Chondrocyte (in vitro differentiated cells): ENCODE measurements at places on chromosomes 5 and 9. TPM values are rescaled to one million over a fixed set of nuclear protein-coding genes. Genes with fewer than 3 reads are reported as not detected.

DNA sequence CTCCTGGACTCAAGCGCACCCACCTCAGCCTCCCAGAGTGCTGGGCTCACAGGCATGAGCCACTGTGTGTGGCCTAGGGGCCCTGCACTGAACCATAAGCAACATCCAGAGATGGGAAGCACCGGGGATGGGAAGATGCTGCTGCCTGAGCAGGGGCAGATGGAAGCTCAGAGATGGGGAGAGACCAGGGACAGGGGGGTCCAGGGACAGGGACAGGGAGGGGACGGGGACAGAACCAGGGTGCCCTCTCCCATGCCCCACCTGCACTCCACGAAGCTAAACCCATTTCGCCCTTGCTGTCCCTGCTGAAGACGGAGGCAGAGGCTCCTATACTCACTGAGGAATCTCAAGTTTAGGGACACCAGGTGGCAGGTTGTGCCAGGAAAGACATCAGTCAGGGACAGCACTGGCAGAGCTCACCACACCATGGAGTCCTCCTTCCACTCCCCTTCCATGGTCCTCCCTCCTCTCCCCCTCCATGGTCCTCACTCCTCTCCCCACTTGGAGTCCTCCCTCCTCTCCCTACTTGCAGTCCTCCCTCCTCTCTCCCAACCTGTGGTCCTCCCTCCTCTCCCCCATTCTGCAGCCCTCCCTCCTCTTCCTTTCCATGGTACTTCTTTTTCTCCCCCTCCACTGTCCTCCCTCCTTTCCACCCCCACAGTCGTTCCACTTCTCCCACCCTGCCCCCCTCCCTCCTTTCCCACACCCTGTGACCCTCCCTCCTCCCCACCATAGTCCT lies 45.5 kb upstream of the LRRC14B start:
- no peak for DNase-seq
- H3K27me3 ChIP-seq, result peaks cover 8% of the 10 kb centered on the region
- no peak overlapping the region for H3K27ac ChIP-seq

- no peak overlapping the region for H3K27ac ChIP-seq
- H3K4me3 ChIP-seq, result no peak overlapping the region
- H3K36me3 ChIP-seq, result no peaks in the 10 kb centered on the region
These were observed 192.0 kb downstream of the MTRR start for GRCh38 chr5:8060953-8061429.

The ORM1 gene
- not detected in 3 replicates for total RNA-seq

- peaks cover 3% of the 10 kb centered on the region for H3K36me3 ChIP-seq
- H3K27ac ChIP-seq, result no peak overlapping the region
- H3K4me1 ChIP-seq, result peaks cover 14% of the 10 kb centered on the region
These were observed 318.3 kb downstream of the CHSY3 start for GRCh38 chr5:130222573-130222972.

- DNase-seq, result no peak
- no peaks in the 10 kb centered on the region for H3K27me3 ChIP-seq
- H3K4me1 ChIP-seq, result peaks cover 19% of the 10 kb centered on the region
- no peak overlapping the region for H3K4me3 ChIP-seq
- no peaks in the 10 kb centered on the region for H3K36me3 ChIP-seq
These were observed 60.2 kb downstream of the RPS23 start for GRCh38 chr5:82217917-82218316.

DNA sequence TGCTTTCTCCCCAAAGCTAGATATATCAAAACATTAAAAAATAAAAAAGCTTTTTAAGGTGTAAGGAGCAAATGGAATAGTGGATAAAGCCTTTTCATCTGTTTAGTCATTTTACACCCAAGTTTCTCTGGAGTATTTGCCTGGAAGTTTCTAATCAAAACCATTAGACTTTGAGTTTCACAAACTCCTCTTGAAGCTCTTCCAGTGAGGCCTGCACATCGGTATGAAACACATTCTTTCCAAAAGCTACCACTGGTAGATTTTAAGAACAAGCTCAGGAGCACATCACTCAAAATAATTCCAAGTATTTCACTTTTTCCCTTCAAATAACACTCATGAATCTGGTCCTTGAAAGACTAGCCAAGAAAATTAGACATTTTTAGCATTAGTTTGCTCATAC lies 5.7 kb downstream of the TRIM52 start:
- no peaks in the 10 kb centered on the region for H3K27me3 ChIP-seq
- peaks cover 84% of the 10 kb centered on the region for H3K4me1 ChIP-seq
- peak overlapping the region; percentile 54 for H3K27ac ChIP-seq
- peaks cover 17% of the 10 kb centered on the region for H3K36me3 ChIP-seq
- DNase-seq, result no peak
- no peak overlapping the region for H3K4me3 ChIP-seq

The PGM5 gene
- not detected in 3 replicates for total RNA-seq

DNA sequence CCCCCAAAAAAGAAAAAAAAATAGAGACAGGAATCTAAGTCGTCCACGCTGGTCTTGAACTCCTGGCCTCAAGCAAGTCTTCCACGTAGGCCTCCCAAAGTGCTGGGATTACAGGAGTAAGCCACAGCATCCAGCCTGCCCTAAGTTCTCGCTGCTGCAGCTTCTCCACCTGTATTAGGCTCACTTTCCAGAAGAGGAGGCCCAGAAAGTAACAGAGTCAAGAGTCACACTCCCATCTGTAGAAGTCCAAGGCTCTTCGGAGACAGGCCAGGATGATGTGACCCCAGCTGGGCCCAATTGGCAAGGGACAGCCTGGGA lies 1.8 kb downstream of the EEIG1 start:
- H3K4me1 ChIP-seq, result peaks cover 58% of the 10 kb centered on the region
- no peaks in the 10 kb centered on the region for H3K27me3 ChIP-seq
- H3K36me3 ChIP-seq, result no peaks in the 10 kb centered on the region
- H3K27ac ChIP-seq, result peak overlapping the region; percentile 87
- no peak for DNase-seq

GRCh38 chr5:135276151-135276550 lies 122.9 kb downstream of the MACROH2A1 start:
- peaks cover 4% of the 10 kb centered on the region for H3K27me3 ChIP-seq
- no peak for DNase-seq
- H3K4me1 ChIP-seq, result peaks cover 2% of the 10 kb centered on the region
- H3K4me3 ChIP-seq, result no peak overlapping the region
- no peak overlapping the region for H3K27ac ChIP-seq
- no peaks in the 10 kb centered on the region for H3K36me3 ChIP-seq

DNA sequence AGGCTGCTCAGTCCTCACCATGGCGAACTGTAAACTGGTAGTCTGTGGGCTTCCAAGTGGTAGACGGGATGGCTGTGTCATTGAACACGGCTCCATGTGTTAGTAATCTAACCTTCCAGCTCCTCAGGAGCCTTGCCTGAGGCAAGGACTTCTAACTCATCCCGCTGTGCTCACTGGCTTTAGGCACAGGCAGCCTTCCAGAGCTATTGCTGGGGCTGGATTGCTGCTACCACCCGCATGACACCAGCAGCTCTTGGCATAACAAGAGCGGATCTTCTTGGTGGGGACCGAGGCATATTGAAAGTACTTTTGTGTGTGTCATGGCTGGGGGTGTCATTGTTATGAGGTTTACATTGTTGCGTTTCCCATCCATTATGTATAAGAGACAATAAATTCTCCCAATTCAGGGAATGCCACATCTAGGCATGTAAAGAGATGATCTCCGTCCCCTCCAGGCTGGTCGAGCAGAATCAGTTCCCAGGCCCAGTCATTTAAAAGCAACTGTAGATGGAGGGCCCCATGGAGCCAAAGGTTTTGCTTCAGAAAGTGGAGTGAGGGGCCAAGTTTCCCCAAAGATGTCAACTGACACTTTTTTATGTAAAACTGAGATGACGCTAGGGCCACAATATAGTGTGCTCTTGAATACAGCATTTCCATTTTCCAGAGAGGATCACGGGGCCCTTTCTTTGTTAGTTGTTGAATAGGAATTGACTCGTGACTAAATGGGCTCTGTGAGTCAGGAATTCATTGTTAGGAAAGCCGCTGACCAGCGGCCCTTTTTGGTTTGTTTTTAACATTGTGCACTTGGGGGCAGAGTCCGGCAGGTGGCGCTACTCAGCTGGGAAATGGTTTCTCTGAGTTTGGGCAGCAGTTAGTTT lies 759.5 kb downstream of the TAF11L14 start:
- H3K4me1 ChIP-seq, result peaks cover 4% of the 10 kb centered on the region
- H3K4me3 ChIP-seq, result no peak overlapping the region
- H3K36me3 ChIP-seq, result no peaks in the 10 kb centered on the region
- H3K27me3 ChIP-seq, result peaks cover 33% of the 10 kb centered on the region
- H3K27ac ChIP-seq, result no peak overlapping the region

GRCh38 chr5:42026446-42026845 lies 101.4 kb downstream of the FBXO4 start:
- peaks cover 13% of the 10 kb centered on the region for H3K27me3 ChIP-seq
- H3K4me1 ChIP-seq, result no peaks in the 10 kb centered on the region
- H3K27ac ChIP-seq, result no peak overlapping the region
- no peaks in the 10 kb centered on the region for H3K36me3 ChIP-seq

The CDC42SE2 gene
- total RNA-seq, result 21.1 to 23.7 TPM (median 22.0 TPM) in 3 replicates

DNA sequence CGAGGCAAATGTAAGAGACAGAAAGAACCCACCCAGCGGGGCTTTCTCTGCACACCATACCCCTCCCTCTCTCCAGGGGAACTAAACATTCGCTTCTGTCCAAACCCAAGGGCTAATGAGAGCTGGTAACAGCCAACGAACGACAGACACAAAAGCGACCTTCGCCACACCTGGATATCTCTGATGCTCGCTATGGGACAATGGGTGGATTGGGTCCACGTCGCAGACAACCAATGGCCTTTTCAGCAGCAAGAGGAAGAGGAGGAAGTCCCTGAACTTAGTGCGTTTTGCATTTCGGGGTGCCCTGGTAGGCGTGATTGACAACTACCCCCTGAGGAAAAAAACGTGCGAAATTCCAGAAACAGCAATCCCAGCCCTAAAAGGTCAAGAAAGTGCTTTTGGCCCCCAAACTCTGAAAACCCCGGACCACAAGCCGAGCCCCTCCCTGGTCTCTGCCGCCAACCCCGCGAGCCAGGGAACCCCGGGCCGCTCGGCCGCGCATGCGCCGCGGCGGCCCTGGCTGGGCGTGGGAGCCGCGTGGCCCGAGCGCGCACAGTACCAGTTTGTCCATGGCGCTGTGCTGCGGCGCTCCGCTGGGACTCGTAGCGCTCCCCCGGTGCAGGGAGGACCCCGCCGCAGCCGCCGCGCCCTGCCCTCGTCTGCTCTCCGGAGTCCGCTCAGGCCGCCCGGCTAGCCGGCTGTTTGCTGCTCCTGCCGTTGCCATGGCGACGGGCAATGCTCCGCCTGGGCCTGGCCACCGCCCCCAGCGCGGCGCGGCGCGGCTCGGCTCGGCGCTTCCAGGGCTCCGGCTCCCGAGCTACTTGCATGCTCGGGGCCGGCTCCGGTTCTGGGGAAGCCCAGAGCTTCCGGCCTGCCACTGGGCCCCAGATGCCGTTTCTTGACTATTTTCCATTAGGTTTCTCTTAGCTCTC lies 66.9 kb upstream of the DNAH5 start:
- DNase-seq, result peak; percentile 96
- peaks cover 25% of the 10 kb centered on the region for H3K4me1 ChIP-seq
- peak overlapping the region; percentile 80 for H3K27ac ChIP-seq
- peak overlapping the region; percentile 85 for H3K4me3 ChIP-seq
- no peaks in the 10 kb centered on the region for H3K27me3 ChIP-seq

DNA sequence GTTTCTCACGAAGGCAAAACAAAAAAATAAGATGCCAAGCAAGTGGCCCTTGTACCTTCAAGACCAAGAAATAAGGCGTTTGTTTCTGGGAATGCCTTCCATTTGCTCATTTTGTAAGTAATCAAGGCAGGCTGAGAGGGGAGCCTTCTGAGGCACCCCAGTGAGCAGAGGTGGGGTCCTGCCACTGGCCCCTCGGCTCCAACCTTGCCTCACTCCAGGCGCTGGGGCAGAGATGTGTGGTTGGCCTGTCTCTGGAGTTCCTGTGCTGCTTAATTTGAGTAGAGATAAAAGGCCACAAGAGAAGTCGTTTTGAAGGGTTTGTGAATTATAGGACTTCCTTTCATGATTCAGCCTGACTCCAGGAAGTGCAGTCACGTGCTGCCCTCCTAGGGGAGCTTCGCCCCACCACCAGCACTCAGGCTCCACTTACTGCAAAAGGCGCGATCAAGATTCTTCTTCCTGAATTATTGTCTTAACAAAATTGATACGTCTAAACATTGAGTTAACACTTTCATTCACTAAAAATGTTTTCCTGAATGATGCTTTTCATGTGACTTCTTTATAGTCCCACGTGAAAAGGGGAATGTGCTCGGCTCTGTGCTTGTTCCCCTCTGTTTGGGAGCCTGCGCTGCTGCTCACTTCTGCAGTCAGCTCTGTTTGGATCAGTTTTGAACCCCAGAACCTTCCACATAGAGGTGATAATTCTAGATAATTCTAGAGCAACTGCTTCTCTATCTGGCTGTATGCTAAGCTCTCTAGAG lies 13.7 kb downstream of the SYK start:
- no peak overlapping the region for H3K4me3 ChIP-seq
- no peaks in the 10 kb centered on the region for H3K36me3 ChIP-seq
- no peak for DNase-seq
- H3K27ac ChIP-seq, result no peak overlapping the region
- no peaks in the 10 kb centered on the region for H3K27me3 ChIP-seq

The TAF1L gene
- 0.02 TPM in 1 of 3 replicates, not detected in the others for total RNA-seq

- no peaks in the 10 kb centered on the region for H3K36me3 ChIP-seq
- H3K4me1 ChIP-seq, result no peaks in the 10 kb centered on the region
- no peaks in the 10 kb centered on the region for H3K27me3 ChIP-seq
- no peak for DNase-seq
- H3K4me3 ChIP-seq, result no peak overlapping the region
These were observed 398.3 kb upstream of the MPDZ start for GRCh38 chr9:13677801-13678200.

GRCh38 chr5:76169146-76169905 lies 86.1 kb downstream of the SV2C start:
- peaks cover 7% of the 10 kb centered on the region for H3K4me1 ChIP-seq
- DNase-seq, result no peak
- H3K36me3 ChIP-seq, result no peaks in the 10 kb centered on the region
- H3K27ac ChIP-seq, result no peak overlapping the region
- peaks cover 5% of the 10 kb centered on the region for H3K27me3 ChIP-seq

The STPG3 gene
- total RNA-seq, result not detected in 3 replicates

The PALM2AKAP2 gene
- 43.7 to 52.7 TPM (median 46.3 TPM) in 3 replicates for total RNA-seq

DNA sequence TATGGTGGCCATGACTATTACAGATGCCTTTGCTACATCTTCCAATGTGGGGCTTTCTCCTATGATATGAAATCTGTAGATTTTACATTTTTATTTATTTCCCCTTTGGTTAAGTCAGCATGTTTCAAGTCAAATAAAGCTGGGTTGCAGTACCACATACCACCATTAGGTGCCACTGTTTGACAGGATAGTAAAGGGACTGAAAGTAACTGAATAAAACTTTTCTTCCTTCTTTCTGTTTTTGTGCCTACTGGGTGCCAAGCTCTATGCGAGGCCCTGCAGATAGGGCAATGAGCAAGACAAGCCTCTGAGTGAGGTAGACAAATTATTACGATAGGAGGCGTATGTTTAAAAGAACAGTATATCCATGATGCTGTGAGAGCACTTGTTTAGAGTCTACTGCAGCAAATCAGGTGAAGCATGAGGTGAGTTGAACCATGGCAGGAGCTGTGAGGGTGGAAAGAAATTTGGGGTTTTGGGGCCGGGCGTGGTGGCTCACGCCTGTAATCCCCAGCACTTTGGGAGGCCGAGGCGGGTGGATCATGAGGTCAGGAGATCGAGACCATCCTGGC lies 64.8 kb downstream of the GDNF start:
- no peak overlapping the region for H3K27ac ChIP-seq
- no peaks in the 10 kb centered on the region for H3K36me3 ChIP-seq
- H3K4me3 ChIP-seq, result no peak overlapping the region
- DNase-seq, result no peak

The ANKRD31 gene
- total RNA-seq, result 0.10 to 0.24 TPM (median 0.18 TPM) in 3 replicates

GRCh38 chr5:96433066-96433447 lies at the start of gene PCSK1:
PCSK1 (minus strand) TSS chr5:96433248; CDS start chr5:96433042, 206 bp downstream.
- peaks cover 63% of the 10 kb centered on the region for H3K27me3 ChIP-seq
- no peaks in the 10 kb centered on the region for H3K36me3 ChIP-seq
- DNase-seq, result no peak
- no peak within 1 kb of the TSS for H3K27ac ChIP-seq
- H3K4me3 ChIP-seq, result peak within 1 kb of the TSS; percentile 10

The LRRC70 gene
- total RNA-seq, result 0.20 to 0.77 TPM (median 0.70 TPM) in 3 replicates
